ENCODE measurements at places on chromosomes 7 and 10. TPM values are rescaled to one million over a fixed set of nuclear protein-coding genes. Genes with fewer than 3 reads are reported as not detected.

- ATAC-seq, result no peak
These were observed 2.0 kb upstream of the ZMYND11 start for GRCh38 chr10:132946-133898.

DNA sequence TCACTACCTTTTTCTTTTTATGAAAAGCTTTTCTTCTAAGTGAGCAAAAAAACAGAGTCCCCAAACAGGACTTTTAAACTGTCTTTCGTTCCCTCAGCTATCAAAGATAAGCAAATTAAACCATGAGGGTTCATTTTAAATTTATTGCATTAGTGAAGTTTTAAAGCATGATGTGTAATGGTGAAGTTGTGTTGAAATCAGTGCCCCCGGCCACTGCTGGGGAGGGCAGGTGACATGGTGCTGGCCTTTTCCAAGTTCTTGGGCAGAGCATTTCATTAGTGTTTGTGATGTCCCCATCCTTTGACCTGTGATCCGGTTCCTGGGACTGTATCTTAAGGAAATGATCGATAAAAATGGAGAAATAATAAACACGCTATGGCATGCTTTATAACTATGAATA, 96.0 kb downstream of the EEPD1 start:
- no peak for ATAC-seq

GRCh38 chr7:133061357-133061756, 20.5 kb downstream of the CHCHD3 start:
- no peak for ATAC-seq

DNA sequence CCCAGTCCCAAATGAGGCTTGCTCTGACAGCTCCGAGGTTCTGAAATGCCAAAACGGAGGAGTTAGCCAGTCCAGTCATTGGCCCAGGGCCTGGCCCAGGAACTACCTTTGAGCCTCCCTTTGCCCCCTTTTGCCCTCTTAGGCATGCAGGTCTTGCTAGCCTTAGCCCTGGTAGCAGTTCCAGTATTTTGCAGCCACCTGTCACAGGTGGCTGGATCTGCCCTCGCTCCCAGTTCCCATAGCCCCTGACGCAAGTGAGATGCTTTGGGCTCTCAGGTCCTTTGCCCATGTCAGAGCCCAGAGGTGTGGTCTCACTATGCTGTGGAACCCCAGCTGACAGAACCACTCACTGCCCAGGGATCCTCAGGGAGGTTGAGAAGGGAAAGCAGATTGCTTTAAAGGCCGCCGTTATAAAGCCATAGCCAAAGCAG, 42.0 kb downstream of the GPRIN2 start:
- no peak for ATAC-seq

Gene PRSS37
- total RNA-seq, result not detected
